ENCODE measurements at places on chromosomes 4 and X. TPM values are rescaled to one million over a fixed set of nuclear protein-coding genes. Genes with fewer than 3 reads are reported as not detected.

CCDC149 gene
- 15.3 TPM for total RNA-seq

TMSB4X gene
- total RNA-seq: 12,677 TPM

FAM184B gene
- not detected for total RNA-seq

NUDT9 gene
- total RNA-seq: 29.5 TPM

VGLL1 gene
- not detected for total RNA-seq

WDR19 gene
- total RNA-seq: 12.3 TPM

SLC2A9 gene
- 1.3 TPM for total RNA-seq

TEC gene
- 1.8 TPM for total RNA-seq

GLRA3 gene
- total RNA-seq: not detected

SH2D1A gene
- not detected for total RNA-seq

ETDB gene
- not detected for total RNA-seq

HTR2C gene
- total RNA-seq: not detected

MTMR8 gene
- total RNA-seq: 0.49 TPM
